ENCODE measurements at places on chromosomes 2 and 18.
A peak's percentile ranks its signal among the peaks of the same experiment; 100 is the strongest.

DNA sequence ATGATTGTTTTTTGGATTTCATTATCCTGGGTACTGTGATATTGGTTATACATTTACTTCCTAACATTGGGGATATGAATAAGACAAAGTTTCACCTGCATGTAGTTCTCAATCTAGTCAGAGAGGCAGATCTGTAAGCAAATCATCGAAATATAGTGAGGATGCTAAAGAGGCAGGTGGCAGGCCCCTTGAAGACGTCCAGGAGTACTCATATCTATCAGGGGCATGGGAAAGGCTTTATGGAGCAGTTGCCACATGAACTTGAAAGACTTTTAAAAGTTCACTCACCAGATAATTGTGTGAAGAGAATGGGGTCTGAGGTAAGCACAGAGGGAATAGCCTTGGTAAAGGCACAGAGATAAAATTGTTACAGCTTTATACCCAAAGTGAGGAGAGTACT is 78.8 kb downstream of the EHBP1 start:
- DNase-seq = no peak

DNA sequence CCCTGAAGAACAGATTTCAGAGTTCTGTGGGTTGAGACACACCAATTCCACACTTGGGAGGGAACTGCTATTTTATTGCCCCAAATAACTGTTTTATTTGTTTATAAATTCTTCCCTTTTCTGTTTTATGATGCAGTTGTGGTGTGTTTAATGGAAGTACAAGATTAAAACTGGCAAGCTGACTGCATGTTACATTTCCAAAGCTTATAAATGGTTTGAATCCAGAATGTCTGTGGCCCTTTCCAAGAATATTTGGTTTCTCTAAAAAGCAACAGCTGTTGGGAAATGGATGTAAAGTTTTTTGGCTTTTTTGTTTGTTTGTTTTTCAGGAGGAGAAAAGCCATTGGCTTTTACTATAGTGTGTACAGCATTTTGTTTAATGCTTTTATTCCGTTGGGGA is 234.5 kb downstream of the MTX2 start:
- DNase-seq = no peak

GRCh38 chr2:26745609-26746327 is 18.3 kb upstream of the SLC35F6 start:
- DNase-seq = peak; percentile 90

GRCh38 chr18:80009661-80010550 is 21.5 kb upstream of the TXNL4A start:
- DNase-seq = peak; percentile 79

- no peak for DNase-seq
Observed at GRCh38 chr2:241249654-241250053, 61.2 kb downstream of the ANO7 start.

- DNase-seq = no peak
Observed at GRCh38 chr18:48946329-48946835, 4.4 kb downstream of the SMAD7 start.

GRCh38 chr2:195121341-195121740 is 535.7 kb upstream of the SLC39A10 start:
- no peak for DNase-seq

- DNase-seq = no peak
Observed at GRCh38 chr2:206627632-206628031, 14.7 kb upstream of the FAM237A start.

Data from Right ventricle myocardium superior (tissue), 1 donor.